ENCODE measurements at places on chromosomes 4 and X.

GRCh38 chrX:43560247-43560946 lies 95.7 kb upstream of the MAOA start:
- no peak overlapping the region for H3K27ac ChIP-seq
- H3K36me3 ChIP-seq: no peaks in the 10 kb centered on the region
- DNase-seq: no peak
- H3K4me1 ChIP-seq: no peaks in the 10 kb centered on the region
- no peaks in the 10 kb centered on the region for H3K27me3 ChIP-seq
- no peak overlapping the region for H3K4me3 ChIP-seq

DNA sequence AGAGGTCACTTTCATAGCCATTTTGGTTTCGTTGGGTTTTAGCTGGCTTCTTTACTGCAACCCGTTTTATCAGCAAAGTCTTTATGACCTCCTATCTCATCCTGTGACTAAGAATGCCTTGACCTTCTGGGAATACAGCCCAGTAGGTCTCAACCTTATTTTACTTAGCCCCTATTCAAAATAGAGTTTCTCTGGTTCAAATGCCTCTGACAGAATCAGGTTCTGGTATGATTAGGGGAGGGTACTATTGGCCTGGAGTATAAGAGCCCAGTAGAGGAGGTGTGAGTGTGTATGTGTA lies 95.4 kb upstream of the RAB40AL start:
- H3K27ac ChIP-seq: no peak overlapping the region
- no peak for DNase-seq

DNA sequence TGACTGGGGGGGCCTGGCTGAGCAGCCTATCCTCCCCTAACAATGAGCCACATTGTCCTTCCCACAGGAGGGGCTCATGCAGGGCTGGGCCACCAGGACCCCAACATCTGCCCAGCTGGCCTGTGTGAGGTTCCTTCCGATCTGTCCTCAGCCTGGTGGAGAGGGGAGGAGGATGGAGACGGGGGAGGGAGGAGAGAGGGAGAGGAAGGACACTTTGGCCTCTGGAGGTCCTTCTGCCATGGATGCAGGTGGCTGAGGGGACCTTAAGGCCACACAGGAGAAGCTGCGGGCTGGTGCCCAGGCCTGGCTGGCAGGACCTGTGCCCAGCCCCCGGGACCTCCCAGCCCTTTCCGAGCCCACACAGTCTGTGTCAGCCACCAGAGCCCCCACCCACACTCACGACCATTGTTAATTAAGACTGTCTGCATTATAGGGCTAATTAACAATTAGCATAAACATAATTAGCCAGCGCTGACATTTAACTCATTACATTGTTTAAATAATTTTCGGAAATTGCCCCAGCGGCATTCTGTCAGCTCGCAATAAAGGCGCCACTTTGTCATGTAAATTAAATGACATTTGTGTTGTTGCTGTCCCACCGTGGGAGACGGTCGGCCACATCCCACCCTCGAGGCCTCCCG lies 53.0 kb upstream of the NKX1-1 start:
- H3K27me3 ChIP-seq: peaks cover 14% of the 10 kb centered on the region
- no peak overlapping the region for H3K27ac ChIP-seq
- DNase-seq: no peak
- H3K36me3 ChIP-seq: no peaks in the 10 kb centered on the region

DNA sequence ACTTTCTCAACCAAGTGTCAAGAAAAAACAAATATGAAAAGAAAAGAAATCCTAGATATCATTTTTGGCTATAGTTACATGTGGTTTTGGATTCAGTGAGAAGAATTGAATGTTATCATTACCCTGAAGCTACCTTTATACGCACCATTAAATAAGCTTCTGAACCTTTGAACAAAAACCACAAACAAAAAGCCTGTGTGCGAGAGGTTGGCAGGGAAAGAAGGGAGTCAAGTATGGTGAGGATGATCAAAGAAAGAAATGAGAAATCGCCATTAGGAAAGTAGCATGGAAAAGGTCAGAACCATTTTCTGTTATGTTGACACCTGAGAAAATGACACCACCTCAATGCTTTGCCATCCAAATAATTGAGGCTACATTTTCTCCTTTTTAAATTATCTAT lies 1.2 kb upstream of the SLC7A11 start:
- no peak for DNase-seq
- no peak overlapping the region for H3K4me3 ChIP-seq
- no peaks in the 10 kb centered on the region for H3K27me3 ChIP-seq

GRCh38 chrX:20352504-20352903 lies 85.8 kb upstream of the RPS6KA3 start:
- H3K36me3 ChIP-seq: no peaks in the 10 kb centered on the region
- H3K4me3 ChIP-seq: no peak overlapping the region
- no peaks in the 10 kb centered on the region for H3K27me3 ChIP-seq
- H3K4me1 ChIP-seq: no peaks in the 10 kb centered on the region

- H3K36me3 ChIP-seq: no peaks in the 10 kb centered on the region
- DNase-seq: no peak
- H3K4me3 ChIP-seq: no peak overlapping the region
- H3K27me3 ChIP-seq: no peaks in the 10 kb centered on the region
- no peak overlapping the region for H3K27ac ChIP-seq
Observed at GRCh38 chrX:40420899-40421729, 159.7 kb upstream of the ATP6AP2 start.

DNA sequence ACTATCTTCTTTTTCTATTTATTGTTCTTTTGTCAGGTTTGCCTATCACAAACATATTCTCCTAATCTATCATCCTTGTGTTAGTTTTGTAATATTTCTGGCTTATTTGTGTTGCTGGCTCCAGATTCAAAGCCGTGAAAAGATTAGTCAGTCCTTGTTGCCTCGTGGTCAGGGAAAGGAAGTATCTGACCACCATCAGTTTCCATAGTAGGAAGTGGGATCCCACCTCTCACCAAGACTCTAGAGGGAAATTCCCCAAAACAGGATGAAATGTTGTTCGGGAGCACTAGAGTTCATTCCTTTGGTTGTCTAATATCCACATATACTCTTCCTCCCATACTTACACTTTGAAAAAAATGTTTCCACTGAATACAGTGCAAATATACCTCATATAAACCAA lies 131.0 kb upstream of the HUWE1 start:
- H3K27ac ChIP-seq: no peak overlapping the region
- no peak overlapping the region for H3K4me3 ChIP-seq
- H3K36me3 ChIP-seq: no peaks in the 10 kb centered on the region
- H3K4me1 ChIP-seq: no peaks in the 10 kb centered on the region
- H3K27me3 ChIP-seq: no peaks in the 10 kb centered on the region

DNA sequence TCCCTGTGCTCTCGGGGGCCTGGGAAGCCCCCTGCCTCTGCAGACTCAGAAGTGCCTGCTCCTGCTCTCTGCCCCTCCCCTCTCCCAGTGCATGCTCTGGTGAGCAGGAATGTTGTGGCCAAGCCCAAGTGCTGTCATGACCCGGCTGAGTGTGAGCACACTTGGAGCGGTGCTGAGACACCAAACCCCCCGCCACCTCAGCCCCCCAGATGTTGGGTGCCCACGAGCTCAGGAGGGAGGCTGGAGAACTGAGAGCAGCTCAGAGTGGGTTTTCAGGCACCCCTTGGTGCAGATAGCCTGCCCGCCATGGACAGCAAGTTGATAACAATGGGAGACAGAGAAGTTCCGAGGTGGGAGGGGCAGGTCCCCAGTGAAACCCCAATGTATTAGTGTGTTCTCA lies 477.4 kb downstream of the ACTRT1 start:
- DNase-seq: no peak
- H3K27ac ChIP-seq: no peak overlapping the region
- H3K4me3 ChIP-seq: no peak overlapping the region
- no peaks in the 10 kb centered on the region for H3K27me3 ChIP-seq
- no peaks in the 10 kb centered on the region for H3K4me1 ChIP-seq
- no peaks in the 10 kb centered on the region for H3K36me3 ChIP-seq

- H3K4me3 ChIP-seq: no peak overlapping the region
- H3K27me3 ChIP-seq: no peaks in the 10 kb centered on the region
- no peak for DNase-seq
- no peaks in the 10 kb centered on the region for H3K4me1 ChIP-seq
- no peaks in the 10 kb centered on the region for H3K36me3 ChIP-seq
Observed at GRCh38 chr4:29131304-29131703, 1588.9 kb upstream of the PCDH7 start.

- H3K4me1 ChIP-seq: no peaks in the 10 kb centered on the region
- no peak overlapping the region for H3K4me3 ChIP-seq
- H3K27me3 ChIP-seq: no peaks in the 10 kb centered on the region
- no peak overlapping the region for H3K27ac ChIP-seq
- H3K36me3 ChIP-seq: no peaks in the 10 kb centered on the region
- no peak for DNase-seq
Observed at GRCh38 chr4:108272046-108272445, 103.3 kb upstream of the LEF1 start.

GRCh38 chrX:150406596-150406995 lies 43.5 kb downstream of the MAMLD1 start:
- DNase-seq: no peak
- H3K27me3 ChIP-seq: no peaks in the 10 kb centered on the region

DNA sequence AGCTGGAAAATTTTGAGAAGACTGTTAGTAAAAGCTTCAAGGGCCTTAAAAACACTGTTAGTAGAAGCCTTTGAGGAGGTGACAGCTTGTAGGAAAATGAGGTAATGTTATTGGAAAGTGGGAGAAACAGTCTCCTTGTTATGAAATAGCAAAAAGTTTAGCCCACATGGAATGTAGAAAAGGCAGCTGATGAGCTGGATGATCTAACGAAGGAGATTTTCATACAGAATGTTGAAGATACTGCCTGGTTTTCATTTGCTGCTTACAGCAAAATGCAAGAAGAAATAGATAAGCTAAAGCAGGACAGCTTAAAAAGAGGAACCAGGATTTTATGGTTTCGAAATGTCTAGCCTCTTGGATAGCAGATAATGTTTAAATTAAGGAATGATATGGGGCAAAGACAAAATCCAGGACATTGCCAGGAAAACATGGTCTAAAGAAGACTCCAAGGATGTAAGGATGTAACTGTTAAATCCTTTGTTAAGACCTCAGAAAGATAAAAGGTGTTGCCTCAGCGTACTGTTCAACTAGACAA lies 10.2 kb upstream of the STBD1 start:
- no peak overlapping the region for H3K27ac ChIP-seq
- DNase-seq: no peak
- H3K36me3 ChIP-seq: no peaks in the 10 kb centered on the region
- H3K4me1 ChIP-seq: no peaks in the 10 kb centered on the region
- H3K27me3 ChIP-seq: no peaks in the 10 kb centered on the region
- no peak overlapping the region for H3K4me3 ChIP-seq

- no peak overlapping the region for H3K27ac ChIP-seq
- H3K4me1 ChIP-seq: no peaks in the 10 kb centered on the region
- no peak overlapping the region for H3K4me3 ChIP-seq
- no peaks in the 10 kb centered on the region for H3K36me3 ChIP-seq
- DNase-seq: no peak
Observed at GRCh38 chr4:114267976-114268375, 288.5 kb upstream of the ARSJ start.

- H3K4me1 ChIP-seq: no peaks in the 10 kb centered on the region
- peaks cover 42% of the 10 kb centered on the region for H3K36me3 ChIP-seq
- H3K4me3 ChIP-seq: no peak overlapping the region
- H3K27me3 ChIP-seq: no peaks in the 10 kb centered on the region
- no peak for DNase-seq
Observed at GRCh38 chr4:3502941-3503936, 29.0 kb downstream of the LRPAP1 start.

- no peaks in the 10 kb centered on the region for H3K27me3 ChIP-seq
- no peaks in the 10 kb centered on the region for H3K36me3 ChIP-seq
- H3K4me1 ChIP-seq: no peaks in the 10 kb centered on the region
- no peak overlapping the region for H3K4me3 ChIP-seq
- DNase-seq: no peak
Observed at GRCh38 chrX:69152417-69152841, 12.8 kb downstream of the PJA1 start.

- H3K27me3 ChIP-seq: no peaks in the 10 kb centered on the region
- no peak overlapping the region for H3K4me3 ChIP-seq
- DNase-seq: no peak
- H3K36me3 ChIP-seq: no peaks in the 10 kb centered on the region
- H3K4me1 ChIP-seq: no peaks in the 10 kb centered on the region
Observed at GRCh38 chr4:38572793-38573192, 91.2 kb upstream of the KLF3 start.

GRCh38 chr4:167906851-167907250 lies 185.5 kb upstream of the ANXA10 start:
- DNase-seq: no peak
- no peaks in the 10 kb centered on the region for H3K4me1 ChIP-seq
- no peak overlapping the region for H3K4me3 ChIP-seq
- no peak overlapping the region for H3K27ac ChIP-seq
- no peaks in the 10 kb centered on the region for H3K27me3 ChIP-seq

- DNase-seq: no peak
- H3K27ac ChIP-seq: no peak overlapping the region
- H3K4me3 ChIP-seq: no peak overlapping the region
- H3K27me3 ChIP-seq: no peaks in the 10 kb centered on the region
Observed at GRCh38 chr4:22483551-22483981, 32.3 kb downstream of the ADGRA3 start.

GRCh38 chr4:7422151-7422897 lies 12.4 kb downstream of the PSAPL1 start:
- no peaks in the 10 kb centered on the region for H3K4me1 ChIP-seq
- no peak overlapping the region for H3K27ac ChIP-seq
- no peak overlapping the region for H3K4me3 ChIP-seq
- no peak for DNase-seq

DNA sequence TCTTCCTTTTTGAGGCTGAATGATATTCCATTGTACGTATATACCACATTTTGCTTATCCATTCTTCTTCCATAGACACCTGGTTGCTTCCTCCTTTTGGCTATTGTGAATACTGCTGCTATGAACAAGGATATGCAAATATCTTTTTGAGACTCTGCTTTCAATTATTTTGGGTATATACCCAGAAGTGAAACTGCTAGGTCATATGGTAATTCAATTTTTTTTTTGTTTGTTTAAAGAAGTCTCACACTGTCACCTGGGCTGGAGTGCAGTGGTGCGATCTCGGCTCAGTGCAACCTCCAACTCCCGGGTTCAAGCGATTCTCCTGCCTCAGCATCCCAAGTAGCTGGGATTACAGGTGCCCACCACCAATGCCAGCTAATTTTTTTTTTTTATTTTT lies 75.3 kb downstream of the METTL14 start:
- H3K36me3 ChIP-seq: peaks cover 20% of the 10 kb centered on the region
- H3K4me3 ChIP-seq: no peak overlapping the region
- no peaks in the 10 kb centered on the region for H3K4me1 ChIP-seq
- H3K27ac ChIP-seq: no peak overlapping the region
- no peaks in the 10 kb centered on the region for H3K27me3 ChIP-seq

DNA sequence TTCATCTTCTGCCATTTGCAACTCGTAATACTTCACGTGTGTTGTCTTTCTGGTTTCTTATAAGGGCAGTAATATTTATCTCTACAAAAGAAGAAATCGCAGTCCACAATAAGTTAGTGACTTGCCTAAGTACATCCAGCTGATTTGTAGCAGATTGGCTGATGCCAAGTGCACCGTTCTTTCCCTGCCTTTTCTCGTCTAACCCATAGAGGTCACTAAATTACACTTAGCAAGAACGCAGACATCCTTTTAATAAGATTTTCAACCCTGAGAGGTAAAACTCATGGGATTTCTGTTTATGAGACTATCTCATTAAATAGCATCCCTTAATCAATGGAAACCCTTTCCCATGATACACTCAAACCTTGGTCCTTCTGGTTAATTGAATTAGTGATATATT lies 408.6 kb upstream of the ACTRT1 start:
- no peak overlapping the region for H3K4me3 ChIP-seq
- no peak overlapping the region for H3K27ac ChIP-seq
- no peaks in the 10 kb centered on the region for H3K4me1 ChIP-seq
- no peak for DNase-seq
- H3K27me3 ChIP-seq: no peaks in the 10 kb centered on the region

- peaks cover 13% of the 10 kb centered on the region for H3K36me3 ChIP-seq
- H3K4me3 ChIP-seq: no peak overlapping the region
- peak overlapping the region; percentile 98 for H3K27ac ChIP-seq
- no peaks in the 10 kb centered on the region for H3K27me3 ChIP-seq
- peaks cover 36% of the 10 kb centered on the region for H3K4me1 ChIP-seq
- DNase-seq: no peak
Observed at GRCh38 chrX:153922932-153923857, 2.9 kb downstream of the ARHGAP4 start.

Measured in effector memory CD4-positive, alpha-beta T cell (primary cell).